ENCODE measurements at places on chromosomes 4 and X.

GRCh38 chrX:117982694-117983392, 133.8 kb downstream of the KLHL13 start:
- no peak for DNase-seq

DNA sequence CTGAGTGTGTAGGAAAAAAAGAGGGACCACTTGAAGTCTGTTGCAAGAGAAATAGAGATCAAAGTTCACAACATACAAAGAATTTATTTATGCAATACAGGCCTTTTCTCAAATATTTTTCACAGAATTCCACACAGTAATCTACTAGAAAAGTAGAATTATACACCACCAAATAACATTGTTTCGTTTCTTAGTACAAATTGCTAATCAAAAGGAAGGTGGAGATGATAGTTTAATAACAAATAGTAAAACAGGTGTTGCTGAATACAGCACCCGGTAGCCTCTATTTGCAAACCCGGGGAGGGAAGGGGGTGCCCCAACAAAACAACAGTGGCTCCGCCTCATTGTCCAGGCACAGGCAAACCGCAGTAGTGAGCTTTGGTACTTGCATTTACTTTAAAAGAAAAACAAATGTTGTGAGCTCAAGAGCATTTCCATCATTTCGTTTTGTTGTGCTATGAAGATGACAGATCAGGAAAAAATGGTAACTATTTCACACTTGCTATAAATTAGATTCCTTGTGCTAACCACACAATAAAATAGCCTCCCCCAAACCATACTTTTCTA, 186.4 kb downstream of the DCLK2 start:
- no peak for DNase-seq

DNA sequence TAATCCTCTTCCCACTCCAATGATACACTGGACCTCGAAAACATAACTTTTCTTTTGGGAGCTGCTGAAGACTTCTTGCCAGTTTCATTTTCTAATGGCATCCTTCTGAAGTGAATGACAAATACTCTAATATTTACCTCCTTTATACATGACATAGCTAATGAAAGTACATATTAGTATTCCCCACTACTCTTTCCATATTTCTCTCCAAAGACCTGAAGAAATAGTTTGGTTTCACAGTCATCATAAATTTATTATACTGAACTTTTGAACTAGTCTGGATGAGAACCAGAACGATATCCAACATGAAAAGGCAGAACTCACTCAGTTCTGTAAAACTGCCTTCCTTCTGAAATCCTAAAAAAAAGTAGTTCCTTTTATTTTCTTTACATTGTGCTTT, 139.1 kb downstream of the GPC3 start:
- DNase-seq = no peak

- no peak for DNase-seq
These were observed 20.1 kb upstream of the TET2 start for GRCh38 chr4:105126311-105127169.

DNA sequence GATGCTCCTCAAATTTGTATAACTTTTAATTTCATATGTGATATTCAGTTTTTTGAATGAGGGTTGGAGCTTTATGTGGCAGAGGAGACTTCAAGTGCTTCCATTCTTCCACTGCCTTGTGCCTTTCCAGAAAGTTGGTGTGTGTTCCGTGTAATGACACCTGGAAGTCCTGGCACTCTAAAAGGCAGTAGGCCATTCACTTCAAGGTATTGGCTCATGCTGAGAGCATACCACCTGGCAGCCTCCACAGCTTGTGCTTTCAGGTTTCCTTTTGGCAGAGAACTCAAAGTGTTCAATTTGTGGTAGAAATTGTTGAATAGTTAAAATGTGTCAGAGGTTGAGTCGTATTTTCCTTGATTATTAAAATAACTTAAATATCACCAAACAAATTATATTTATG, 49.6 kb downstream of the GRIA2 start:
- no peak for DNase-seq

- DNase-seq = no peak
These were observed 615.4 kb upstream of the NR3C2 start for GRCh38 chr4:149057594-149057993.

GRCh38 chrX:154379569-154379951, 465 bp downstream of the EMD start:
- no peak for DNase-seq

GRCh38 chr4:8646296-8647093, 53.9 kb downstream of the CPZ start:
- no peak for DNase-seq

GRCh38 chr4:106036334-106036733, 141.1 kb downstream of the NPNT start:
- no peak for DNase-seq

DNA sequence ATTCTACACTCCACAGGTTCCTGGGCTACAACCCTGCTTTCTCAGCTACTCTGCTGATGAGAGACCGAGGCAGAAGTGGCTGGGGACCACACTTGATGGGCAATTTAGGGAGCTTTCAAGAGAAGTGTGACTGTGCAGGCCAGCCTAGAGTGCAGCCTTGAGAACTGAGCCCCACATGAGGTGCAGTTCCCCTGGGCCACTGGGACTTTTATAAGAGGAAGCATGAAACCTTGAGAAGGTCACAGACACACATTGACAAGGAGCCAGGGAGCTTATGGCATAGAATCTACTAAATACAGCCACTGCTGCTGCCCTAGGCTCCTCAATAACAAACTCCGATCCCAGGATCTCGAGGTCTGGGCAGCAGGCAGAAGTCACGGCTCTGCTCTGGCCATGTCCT, 13.1 kb downstream of the C4orf50 start:
- DNase-seq = no peak

- DNase-seq = no peak
These were observed 2.5 kb downstream of the RPS4X start for GRCh38 chrX:72274526-72274925.

DNA sequence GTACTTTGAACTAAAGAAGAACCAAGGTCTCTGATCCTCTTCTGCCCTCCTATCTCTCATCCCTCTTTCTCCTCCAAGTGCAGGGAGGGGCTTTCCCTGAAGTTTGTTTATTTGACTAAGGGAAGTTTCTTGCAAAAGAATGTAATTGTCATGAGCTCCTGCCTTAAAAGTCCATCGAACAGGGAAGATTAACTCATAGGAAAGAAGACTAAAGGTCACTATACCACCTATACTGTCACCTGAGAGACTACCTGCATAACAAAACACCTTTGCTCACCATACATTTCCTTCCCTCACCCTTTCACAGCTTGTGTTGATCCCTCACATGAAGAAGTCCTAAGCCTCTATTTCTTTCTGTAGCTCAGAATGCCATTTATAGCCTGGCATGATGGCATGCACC, 59.4 kb upstream of the C4orf54 start:
- no peak for DNase-seq

DNA sequence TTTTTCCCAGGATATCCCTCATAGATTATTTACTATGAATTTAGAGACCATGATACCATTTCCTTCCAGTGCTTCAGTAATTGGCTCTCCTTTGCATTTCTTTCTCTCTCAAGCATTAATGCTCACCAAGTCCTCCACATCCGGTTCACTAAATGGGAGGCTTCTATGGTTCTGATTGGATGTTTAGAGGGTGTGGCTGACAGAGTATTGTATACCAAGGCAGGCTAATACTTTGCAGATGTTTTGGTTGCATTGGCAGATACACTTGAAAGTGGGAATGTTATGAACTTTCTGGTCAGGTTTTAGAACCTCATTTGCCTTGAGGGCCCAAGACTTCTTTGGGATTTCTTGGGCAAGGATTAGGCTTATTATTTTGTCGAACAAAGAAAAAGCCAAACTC, 24.2 kb downstream of the CBLL2 start:
- DNase-seq = no peak

DNA sequence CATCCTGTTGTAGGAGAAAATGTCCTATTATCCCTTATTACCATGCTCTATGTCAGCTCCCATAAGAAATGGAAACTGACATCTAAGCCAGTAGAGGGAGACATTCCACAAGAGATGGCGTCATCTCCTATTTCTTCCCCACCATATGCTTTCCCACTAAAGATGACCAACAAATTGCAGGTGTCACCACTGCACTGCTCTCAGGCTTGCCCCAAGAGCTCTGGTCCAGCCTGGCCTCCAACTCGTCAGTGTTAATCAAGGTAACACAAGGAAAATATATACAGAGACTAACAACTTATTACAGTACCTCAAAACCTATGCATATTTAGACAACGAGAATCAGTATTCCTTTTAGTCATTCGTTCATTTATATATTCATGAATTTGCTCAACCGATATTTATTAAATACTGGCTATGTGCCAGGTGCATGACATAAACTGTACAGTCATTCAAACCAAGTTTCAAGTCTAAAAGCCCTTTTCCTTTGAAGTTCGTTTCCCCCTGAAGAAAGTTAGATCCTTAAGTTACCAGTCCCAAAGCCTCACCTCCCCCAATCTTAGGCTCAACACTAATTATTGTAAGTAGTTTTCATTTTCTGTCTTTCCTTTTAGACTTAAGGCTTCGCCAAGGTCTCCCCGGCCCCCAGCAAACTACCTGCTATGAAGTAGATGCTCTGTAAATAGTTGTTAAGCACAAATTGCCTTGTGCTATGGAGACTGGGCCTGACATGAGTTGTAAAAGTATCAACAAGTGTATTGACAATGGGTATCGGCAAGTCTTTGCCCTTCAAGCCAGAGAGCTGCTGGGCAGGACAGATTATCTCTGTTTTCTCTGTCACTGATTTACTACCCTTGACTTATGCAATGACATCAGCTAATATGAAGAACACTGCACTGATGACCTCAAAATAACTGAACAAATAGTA, 3.1 kb upstream of the FGB start:
- DNase-seq = peak; percentile 7

DNA sequence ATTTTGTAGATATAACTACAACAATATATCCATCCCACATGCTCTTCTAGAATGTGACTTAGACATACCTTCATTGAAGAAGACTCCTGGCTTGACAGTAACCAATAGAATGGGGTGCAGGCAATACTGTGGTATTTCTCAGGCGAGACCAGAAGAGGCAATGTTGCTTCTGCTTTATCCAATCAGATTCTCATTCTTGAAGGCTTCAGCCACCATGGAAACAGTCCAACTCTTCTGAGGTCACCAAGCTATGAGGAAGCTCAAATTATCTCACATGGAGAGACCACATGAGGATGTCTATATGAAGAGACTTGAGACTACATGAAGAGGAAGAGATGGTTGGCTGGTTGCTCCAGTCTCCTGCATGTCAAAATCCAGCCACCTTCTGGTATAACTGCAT, 469.9 kb downstream of the PCDH10 start:
- DNase-seq = no peak

- DNase-seq = no peak
These were observed 185.8 kb upstream of the RPS6KA3 start for GRCh38 chrX:20452487-20452886.

DNA sequence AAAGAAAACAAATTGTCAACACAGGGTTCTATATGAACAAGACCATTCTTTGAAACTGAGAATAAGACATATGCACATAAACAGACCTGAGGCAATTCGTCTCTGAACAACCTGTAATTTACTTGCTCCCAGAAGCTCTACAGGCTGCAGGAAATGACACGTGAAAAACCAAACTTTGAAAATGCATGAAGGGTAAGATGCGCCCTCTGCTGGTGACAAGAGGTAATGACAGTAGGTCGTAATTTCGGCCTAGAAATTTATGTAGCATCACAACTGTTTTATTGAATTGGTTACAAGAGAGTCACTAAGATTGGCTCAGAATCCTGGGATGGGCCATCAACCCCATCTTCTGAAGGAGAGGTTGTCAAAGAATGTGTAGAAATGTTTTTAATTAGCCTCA, 276.5 kb downstream of the PPP4R3C start:
- peak; percentile 17 for DNase-seq

GRCh38 chr4:130026185-130026584, 930.2 kb downstream of the C4orf33 start:
- DNase-seq = no peak

DNA sequence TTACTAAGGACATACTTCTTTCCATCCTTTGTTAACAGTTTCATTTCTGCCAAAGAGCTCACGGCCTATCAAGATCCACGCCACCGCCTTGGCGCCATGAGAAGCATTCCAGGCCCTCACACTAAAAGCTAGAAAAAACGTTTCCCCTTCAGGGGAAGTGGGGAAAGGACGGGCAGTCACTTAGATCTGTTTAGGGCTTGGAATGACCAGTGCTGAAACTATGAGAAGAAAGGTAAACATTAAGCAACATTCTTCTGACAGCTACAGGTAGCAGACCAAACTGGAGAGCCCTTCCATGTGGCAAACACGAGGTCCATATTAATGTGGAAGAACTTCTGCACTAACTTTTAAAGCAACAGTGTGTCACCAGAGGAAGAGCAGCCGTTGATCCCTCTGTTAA, 146.7 kb downstream of the SH3KBP1 start:
- no peak for DNase-seq

GRCh38 chr4:2412534-2412884, 5.9 kb downstream of the ZFYVE28 start:
- DNase-seq = peak; percentile 86

GRCh38 chr4:158581161-158581560, 59.5 kb downstream of the RXFP1 start:
- no peak for DNase-seq

DNA sequence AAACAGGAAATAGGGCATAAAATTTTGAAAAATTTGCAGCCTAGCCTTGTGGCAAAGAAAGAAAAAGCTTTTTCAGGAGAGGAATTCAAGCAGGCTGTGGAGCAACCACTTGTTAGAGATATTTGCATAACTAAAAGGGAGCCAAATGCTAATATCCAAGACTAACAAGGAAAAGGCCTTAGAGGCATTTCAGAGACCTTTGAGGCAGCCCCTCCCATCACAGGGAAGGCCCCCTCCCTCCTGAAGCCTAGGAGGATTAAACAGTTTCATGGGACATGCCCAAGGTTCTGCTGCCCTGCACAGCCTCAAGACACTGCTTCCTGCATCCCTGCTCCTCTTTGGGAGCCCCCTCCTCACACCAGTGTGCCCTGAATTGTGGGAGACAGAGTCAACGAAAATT, 275.4 kb upstream of the SFRP2 start:
- DNase-seq = no peak

GRCh38 chrX:136165406-136165805, 18.1 kb downstream of the FHL1 start:
- no peak for DNase-seq

GRCh38 chrX:111270339-111270738, at the start of gene CAPN6:
CAPN6 (minus strand) TSS chrX:111270483; CDS start chrX:111263936, 6,547 bp downstream.
- no peak for DNase-seq

DNA sequence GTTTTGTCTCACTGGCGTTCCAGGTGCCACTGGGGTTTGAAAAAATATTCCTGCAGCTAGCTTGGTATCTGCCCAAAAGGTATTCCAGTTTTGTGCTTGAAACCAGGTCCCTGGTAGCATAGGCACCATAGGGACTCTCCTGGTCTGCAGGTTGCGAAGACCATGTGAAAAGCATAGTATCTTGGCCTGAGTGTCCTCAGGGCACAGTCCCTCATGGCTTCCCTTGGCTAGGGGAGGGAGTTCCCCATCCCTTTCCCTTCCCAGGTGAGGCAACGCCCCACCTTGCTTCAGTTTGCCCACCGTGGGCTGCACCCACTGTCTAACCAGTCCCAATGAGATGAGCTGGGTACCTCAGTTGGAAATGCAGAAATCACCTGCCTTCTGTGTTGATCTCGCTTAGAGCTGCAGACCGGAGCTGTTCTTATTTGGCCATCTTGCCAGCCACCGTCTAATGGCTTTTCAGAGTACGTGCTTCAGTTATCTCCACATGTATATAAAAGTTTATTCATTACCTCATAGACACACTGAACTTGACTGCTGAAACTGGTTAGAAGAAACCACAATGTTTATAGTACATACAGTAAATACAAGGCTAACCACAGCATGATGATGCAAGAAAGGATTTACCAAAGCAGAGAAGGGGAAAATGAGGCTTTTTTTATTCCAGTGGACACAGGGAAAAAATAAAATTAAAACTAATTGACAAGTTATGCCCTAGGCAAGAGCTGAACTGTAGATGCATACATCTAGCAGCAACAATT, 10.6 kb downstream of the PBDC1 start:
- no peak for DNase-seq
